ENCODE measurements at places on chromosomes 11 and 22. TPM values are rescaled to one million over a fixed set of nuclear protein-coding genes. Genes with fewer than 3 reads are reported as not detected.

ART5 gene
- total RNA-seq = not detected

OR8B3 gene
- not detected for total RNA-seq

DNA sequence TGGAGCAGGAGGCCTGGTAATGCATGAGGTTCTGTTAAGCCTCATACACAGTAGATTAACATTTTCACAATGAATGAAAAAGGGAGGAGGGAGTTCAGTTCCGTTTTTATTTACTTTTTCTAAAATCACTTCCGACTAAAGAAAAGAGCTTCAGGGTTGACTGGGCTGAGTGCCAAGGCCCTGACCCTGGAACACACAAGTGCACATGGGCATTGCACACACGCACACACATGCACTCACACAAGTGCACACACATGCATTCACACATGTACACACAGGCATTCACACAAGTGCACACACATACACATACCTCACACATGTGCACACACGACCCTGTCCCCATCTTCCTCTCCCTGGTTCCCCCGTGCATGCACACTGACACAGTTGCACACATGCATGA, 303.3 kb downstream of the BRD1 start:
- no peak overlapping the region for H3K27ac ChIP-seq
- DNase-seq = no peak
- H3K36me3 ChIP-seq = no peaks in the 10 kb centered on the region
- no peaks in the 10 kb centered on the region for H3K27me3 ChIP-seq
- no peaks in the 10 kb centered on the region for H3K4me1 ChIP-seq

GRCh38 chr22:21047730-21048129, 2.0 kb downstream of the LRRC74B start:
- no peaks in the 10 kb centered on the region for H3K36me3 ChIP-seq
- no peaks in the 10 kb centered on the region for H3K27me3 ChIP-seq
- no peak for DNase-seq

GRCh38 chr11:36945384-36945783, 347.3 kb upstream of the RAG2 start:
- H3K36me3 ChIP-seq = no peaks in the 10 kb centered on the region
- no peak overlapping the region for H3K4me3 ChIP-seq
- DNase-seq = no peak
- no peaks in the 10 kb centered on the region for H3K27me3 ChIP-seq
- H3K27ac ChIP-seq = no peak overlapping the region
- no peaks in the 10 kb centered on the region for H3K4me1 ChIP-seq

GRCh38 chr22:29394931-29395581, 6.7 kb upstream of the AP1B1 start:
- H3K36me3 ChIP-seq = no peaks in the 10 kb centered on the region
- no peaks in the 10 kb centered on the region for H3K4me1 ChIP-seq
- DNase-seq = peak; percentile 70
- H3K27me3 ChIP-seq = no peaks in the 10 kb centered on the region
- H3K27ac ChIP-seq = no peak overlapping the region

DNA sequence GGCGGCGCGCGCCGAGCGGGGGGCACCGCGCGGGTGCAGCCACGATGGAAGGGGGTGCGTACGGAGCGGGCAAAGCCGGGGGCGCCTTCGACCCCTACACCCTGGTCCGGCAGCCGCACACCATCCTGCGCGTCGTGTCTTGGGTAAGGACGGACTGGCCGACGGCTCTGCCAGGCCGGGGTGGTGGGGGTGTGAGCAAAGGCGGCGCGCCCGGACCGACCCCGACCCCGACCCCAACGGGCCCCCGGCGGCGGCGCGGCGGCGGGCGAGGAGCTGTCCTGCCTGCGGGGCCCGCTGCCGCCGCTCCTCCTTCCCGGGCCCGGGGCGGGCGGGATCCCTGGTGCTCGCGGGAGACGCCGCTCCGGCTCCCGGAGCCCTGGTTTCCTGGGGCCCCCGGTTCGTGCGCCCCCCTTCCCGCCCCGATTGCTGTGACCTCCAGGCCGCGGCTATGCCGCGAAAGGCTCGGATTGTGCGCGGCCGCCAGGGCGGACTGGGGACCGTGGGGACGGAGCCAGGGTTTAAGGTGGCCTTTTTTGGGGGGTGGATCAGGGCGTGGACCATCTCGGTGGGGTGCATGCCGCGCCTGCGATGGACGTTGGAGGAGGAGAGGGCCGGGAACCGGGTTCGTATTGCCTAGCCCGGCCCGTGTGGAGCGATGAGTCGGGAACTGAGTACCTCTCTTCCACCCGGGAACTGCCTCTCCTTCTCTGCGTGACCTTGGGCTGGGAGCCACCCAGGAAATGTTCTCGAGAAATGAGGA, at the start of gene SYNGR1:
TSS of gene SYNGR1 (plus strand) at position 25 of the 760 bp plus-strand sequence. CDS start at position 45, 20 bp downstream.
- DNase-seq = no peak
- H3K27ac ChIP-seq = peak within 1 kb of the TSS; percentile 84
- H3K27me3 ChIP-seq = no peaks in the 10 kb centered on the region
- H3K4me1 ChIP-seq = peaks cover 31% of the 10 kb centered on the region

DNA sequence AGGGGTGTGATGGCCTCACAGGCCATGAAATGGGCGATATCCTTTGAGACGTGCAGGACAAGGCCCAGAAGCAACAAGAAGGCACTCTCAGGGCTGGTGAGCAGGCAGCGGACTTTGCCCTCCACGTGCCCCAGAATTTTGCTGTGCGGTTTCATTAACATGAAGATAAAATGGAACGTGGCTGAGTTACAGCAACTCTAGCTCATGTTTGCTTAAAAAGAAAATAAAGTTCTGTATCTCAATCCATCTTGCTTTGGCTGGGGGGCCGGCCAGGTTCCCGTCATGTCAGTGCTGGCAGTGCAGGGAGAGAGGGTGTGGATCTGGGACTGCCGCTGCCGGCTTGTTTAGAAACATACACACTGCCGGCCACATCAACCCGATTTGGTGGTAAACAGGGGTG, 370.1 kb downstream of the OPCML start:
- H3K4me3 ChIP-seq = no peak overlapping the region
- H3K27ac ChIP-seq = no peak overlapping the region
- H3K27me3 ChIP-seq = no peaks in the 10 kb centered on the region
- no peaks in the 10 kb centered on the region for H3K36me3 ChIP-seq
